ENCODE measurements at places on chromosomes 7 and 10.

- no peak for DNase-seq
Observed at GRCh38 chr10:78434886-78435285, 401.2 kb downstream of the RPS24 start.

GRCh38 chr7:1423264-1423811 lies 35.9 kb downstream of the MICALL2 start:
- DNase-seq: no peak

DNA sequence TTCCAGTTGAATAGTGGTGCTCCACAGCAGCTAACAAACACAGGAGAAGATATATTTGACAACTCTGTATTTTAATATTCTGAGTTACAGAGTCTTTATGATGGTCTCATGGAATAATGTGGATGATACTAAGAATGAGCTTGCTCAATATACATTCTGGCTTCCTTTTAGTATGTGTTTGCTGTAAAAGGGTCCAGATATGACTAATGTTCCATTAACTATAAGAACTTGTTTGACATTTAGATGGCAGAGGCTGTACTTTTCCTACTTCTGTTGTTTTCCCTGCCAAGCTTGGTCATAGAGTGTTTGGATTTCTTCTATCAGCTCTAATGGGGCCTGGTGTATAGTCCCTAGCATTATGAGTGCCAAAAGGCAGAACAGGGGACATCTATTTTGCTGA lies 61.5 kb upstream of the GPR22 start:
- DNase-seq: no peak

DNA sequence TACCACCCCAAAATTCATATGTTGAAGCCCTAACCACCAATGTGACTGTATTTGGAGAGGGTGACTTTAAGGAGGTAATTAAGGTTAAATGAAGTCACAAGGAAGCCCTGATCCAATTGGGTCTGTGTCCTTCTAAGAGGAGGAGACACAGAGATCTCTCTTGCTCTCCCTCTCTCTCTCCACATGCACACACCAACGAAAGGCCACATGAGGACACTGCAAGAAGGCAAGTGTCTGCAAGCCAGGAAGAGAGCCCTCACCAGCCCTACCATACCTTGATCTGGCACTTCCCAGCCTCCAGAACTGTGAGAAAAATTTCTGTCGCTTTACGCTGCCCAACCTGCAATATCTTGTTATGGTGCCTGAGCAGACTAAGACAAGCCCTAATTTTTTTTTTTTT lies 56.0 kb upstream of the NEBL start:
- DNase-seq: no peak

DNA sequence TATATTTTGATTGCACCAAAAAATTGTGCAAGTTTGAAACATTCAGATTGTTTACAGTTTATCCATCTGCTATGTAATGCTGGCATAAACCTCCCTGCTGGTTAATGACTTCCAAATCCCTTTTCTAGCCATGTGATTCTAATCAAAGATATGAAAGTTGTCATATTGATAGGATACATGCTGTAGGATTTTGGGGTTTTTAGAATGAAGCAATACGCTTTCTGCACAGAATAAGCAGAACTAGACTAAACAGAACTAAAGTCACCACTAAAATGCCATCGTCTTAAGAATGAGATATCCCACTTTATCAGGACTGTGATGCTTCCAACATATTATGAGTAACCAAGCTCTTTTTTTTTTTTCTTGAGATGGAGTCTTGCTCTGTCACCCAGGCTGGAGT lies 856 bp downstream of the SSMEM1 start:
- no peak for DNase-seq

DNA sequence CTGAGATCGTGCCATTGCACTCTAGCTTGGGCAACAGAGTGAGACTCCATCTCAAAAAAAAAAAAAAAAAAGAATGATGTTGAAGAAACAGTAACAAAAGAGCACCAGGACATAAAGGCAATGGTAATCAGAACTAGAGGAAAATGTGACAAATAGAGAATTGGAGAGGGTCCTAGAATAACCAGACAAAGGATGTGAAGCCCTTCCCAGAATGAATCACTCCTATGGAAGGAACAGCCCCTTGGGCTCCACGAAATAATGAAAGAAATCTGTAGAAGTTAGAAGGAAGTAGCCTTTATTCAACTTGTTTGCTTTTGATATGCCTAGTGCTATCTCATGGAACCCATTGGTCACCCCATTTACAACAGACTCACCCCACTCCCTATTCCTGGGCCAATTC lies 169.2 kb downstream of the SUGCT start:
- DNase-seq: no peak

GRCh38 chr10:11170574-11170973 lies 152.9 kb downstream of the CELF2 start:
- no peak for DNase-seq

DNA sequence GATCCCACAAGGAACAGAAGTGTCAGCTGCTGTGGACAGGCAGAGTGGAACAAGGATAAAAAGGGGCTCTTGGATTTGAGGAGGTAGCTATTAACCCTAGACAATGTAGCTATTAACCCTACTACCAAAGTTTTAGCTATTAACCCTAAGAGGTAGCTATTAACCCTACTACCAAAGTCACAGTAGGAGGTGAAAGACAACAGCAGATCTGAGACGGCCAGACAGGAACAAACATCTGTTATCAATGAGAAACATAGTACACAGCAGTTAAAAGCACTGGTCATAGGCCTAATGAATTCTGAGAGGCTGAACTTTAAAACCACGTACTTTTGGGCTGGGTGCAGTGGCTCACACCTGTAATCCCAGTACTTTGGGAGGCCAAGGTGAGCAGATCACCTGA lies 11.9 kb downstream of the ERCC6 start:
- DNase-seq: no peak

DNA sequence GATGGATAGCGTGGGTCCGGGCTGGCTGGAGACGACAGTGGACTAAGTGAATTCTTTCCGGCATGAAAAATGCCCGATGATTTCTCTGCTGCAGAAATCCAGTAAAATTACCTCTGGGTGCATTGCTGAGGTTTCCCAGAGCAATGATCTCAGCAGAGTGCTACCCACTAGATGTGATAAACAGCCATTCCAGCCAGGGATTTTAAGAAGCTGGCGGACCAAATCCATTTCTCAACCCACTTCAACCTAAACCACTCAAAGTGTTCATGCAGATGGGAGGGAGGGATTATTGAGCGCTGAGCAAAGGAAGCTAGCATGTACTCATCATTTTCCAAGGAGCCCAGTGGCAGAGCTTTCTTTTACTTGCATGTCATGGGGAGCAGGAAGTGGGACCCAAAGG lies 116.7 kb downstream of the PRKCQ start:
- DNase-seq: no peak

- no peak for DNase-seq
Observed at GRCh38 chr7:96598421-96598820, 111.2 kb downstream of the SEM1 start.

- DNase-seq: no peak
Observed at GRCh38 chr7:91344911-91345310, 80.7 kb downstream of the FZD1 start.

GRCh38 chr10:98131619-98132018 lies 2.8 kb upstream of the R3HCC1L start:
- no peak for DNase-seq

GRCh38 chr7:79149831-79150230 lies 303.6 kb downstream of the MAGI2 start:
- no peak for DNase-seq

DNA sequence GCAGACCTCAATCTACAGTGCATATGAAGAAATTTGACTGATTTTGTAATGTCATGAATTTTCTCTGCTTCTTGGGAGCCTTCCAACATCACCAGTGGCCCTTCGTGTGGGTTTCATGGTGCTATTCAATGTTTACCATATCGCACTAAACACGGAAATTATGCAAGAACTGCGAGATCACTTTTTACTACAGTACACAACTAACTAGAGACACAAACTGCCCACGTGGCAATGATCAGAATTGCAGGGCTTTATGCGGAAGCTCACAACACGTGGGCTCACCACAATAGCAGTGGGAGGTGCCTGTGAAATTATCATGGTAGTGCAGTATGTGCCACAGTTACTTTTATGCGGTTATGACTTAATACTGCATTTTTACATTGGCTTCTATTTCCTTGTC lies 449.7 kb upstream of the KLF6 start:
- DNase-seq: no peak

DNA sequence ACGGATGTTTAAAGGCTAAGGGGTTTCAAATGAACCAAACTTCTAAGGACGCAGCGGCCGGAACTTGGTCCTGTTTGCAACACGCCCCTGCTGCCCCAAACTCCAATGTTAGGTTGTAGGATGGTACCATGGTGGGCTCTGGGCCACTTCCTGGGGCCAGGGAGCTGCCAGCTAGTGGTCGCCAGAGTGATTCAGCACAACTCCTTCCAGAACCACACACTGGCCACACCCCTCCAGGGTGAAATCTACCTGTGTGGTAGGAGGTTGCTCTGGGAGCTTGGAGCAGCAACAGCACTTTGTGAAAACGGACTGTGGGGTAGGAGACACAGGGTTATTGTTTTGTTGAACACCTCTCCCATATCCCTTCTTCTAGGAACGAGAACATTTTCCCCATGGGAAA lies 161.1 kb downstream of the FANK1 start:
- DNase-seq: no peak

DNA sequence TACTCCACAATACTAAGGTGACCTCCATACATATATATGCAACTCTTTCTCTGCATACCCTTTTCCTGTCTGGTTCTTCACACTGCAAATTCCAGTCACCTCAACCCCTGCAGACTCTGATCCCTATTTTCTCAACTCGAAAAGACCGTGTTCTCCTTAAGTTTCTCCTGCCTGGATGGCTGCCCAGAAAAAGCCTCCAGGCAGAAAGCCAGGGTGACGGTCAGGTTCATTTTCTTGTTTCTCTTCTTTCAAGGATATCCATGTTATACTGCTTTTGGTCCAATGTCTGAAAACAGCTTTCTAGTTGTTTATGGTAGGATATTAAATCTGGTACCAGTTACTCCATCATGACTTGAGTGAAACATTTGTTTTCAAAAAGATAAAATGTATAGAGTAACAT lies 267.8 kb upstream of the MYO3A start:
- no peak for DNase-seq

- DNase-seq: no peak
Observed at GRCh38 chr10:8852546-8852945, 798.1 kb downstream of the GATA3 start.

Data from LHCN-M2 (cell line).